Stimulated activated CD4-positive, alpha-beta T cell treated with anti-CD3 and anti-CD28 coated beads, Interleukin-1b, Interleukin-23, amount 100 ng/mL, for 48 hours (primary cell): ENCODE measurements at places on chromosomes 5 and 9.

GRCh38 chr9:38062498-38063362, 6.3 kb downstream of the SHB start:
- DNase-seq, result no peak

DNA sequence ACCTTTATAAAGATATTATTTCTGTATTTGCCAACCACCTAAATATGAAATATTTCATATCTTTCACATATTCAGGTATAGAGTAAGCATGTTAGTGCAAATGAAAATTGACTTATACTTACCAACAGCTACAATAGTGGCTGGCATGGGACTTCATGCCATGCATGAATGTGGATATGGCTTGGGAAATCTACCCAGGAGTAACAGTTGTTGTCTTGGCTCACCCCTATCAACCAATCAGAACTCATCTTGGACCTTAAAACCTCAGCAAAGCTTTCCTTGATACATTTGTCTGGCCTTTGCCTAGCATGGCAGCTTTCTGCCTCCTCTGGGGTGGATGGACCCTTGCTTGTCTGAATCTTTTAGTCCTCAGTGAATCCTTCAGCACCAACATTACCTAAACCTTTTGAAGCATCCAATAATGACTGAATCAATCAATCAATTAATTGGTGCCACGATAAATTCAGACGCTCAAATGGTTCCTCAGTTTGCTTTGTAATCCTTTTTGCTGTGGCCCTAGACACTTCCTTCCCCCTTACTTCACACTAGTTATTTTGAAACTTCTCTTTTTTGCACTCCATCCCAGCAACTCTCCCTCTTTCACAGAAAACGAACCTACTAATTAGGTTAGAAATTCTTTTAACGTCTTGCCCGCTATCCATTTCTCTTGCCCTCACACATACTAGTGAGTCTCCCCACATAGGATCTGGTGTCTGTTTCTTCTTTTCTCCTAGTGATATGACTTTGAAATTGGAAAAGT, 132.3 kb upstream of the ZNF608 start:
- no peak for DNase-seq

GRCh38 chr5:176436656-176437055, 11.5 kb upstream of the FAF2 start:
- DNase-seq, result no peak

DNA sequence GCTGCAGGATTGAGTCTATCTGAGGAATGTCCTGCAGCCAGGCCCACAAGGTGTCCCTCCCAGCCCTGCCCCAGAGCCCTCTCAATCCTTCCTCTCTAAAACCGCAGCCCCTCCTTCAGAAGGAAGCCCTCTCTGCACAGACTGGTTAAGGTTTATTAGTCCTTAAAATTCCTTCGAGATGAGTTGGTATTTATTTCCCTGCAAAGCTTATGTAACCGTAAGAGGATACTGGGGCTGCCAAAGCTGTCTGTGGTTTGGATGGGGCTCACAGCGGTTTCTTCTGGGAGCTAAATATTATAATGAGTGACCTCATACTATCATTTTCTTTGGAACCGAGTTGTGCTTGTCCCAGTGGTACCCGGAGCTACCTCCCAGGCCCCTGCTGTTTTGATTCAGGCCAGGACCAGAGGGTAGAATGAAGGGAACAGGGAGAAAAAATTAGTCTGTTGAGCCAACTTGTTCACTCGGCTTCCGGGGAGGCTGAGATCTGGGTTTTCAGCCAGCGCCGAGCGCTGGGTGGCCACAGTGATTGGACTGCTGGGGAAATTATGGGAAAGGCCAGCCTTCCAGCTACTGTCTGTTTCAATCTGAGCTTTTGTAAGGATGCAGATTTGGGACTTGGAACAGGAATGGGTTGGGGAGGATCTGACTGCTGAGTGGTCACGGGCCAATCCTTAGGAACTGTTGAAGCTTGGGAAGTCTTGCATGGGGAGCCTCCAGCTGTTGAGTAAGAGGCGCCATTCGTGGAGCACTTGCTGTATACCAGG, 107.5 kb downstream of the NDFIP1 start:
- no peak for DNase-seq

- no peak for DNase-seq
Measured at GRCh38 chr5:119356612-119357188, 881 bp downstream of the TNFAIP8 start.

DNA sequence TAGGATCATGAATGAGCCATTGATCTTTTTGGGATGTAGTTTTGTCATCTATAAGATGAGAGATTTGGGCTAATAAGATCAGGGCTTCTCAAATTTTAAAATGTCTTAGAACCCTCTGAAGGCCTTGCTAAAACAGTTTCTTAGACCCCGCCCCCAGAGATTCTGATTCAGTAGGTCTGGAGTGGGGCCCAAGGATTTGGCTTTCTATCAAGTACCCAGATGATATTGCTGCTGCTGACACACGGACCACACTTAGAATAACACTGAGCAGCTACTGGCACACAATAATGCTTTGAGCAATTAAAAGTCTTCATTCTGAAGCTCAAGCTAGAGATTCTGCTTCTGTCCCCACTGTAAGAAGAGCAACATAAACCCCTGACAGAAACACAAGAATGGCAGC, 216.7 kb downstream of the SMARCA2 start:
- DNase-seq, result no peak

DNA sequence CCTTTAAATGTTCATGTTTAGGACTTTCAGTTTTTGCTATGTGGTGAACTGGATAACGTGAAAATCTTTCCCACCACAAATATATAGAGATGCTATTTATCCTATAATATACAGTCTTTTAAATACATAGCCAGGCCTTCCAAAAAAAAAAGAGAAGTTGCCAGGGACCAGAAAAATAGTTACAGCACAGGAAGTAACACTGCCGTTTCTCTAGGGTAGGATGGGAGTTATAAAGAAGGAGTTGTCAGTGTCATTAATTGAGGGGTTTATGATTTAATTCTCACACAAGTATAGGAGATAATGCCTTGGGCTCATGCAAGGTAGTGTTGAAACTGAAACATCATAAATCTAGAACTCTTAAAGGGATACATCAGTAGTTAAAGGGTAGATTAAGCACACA, 83.9 kb downstream of the LRRC70 start:
- DNase-seq, result no peak

- no peak for DNase-seq
Measured at GRCh38 chr5:168851902-168852321, 272.7 kb upstream of the PANK3 start.

GRCh38 chr5:94540856-94541494, 77.4 kb downstream of the KIAA0825 start:
- no peak for DNase-seq

- DNase-seq, result no peak
Measured at GRCh38 chr5:79837761-79838551, 148.3 kb downstream of the CMYA5 start.

GRCh38 chr9:90815183-90815943, 13.7 kb downstream of the SYK start:
- no peak for DNase-seq

- no peak for DNase-seq
Measured at GRCh38 chr5:149675610-149676201, 54.4 kb upstream of the PPARGC1B start.

DNA sequence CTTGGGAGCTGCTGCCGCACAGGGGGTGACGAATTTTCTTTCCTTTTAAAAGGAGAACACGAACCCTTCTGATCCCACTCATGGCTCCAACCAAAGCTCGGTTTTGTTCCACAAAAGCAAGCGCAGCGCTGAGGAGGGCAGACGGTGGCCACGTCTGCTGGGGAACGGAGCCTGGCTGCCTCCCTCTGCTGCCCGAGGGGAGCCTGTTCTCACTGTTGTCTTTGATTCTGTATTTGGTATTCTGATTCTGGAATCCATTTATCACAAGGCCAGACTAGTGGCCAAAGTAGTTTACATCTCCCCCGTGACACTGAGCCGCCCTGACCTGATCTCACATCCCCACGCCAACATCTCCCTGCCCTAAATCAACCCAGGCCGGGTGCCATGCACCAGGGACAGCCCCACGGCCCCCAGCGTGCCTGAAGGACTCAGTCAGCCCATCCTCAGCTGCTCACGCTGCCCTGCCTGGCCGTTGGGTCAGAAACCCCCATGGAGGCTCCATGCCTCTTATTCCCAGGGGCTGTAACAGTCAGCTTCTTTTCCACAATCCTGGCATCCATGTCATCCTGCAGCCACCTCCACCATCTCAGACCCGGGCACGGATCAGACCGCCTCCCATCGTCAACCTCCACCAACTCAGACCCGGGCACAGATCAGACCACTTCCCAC, 6.7 kb upstream of the NSMF start:
- no peak for DNase-seq

GRCh38 chr9:114317665-114318357, 5.1 kb upstream of the ORM1 start:
- no peak for DNase-seq

- DNase-seq, result no peak
Measured at GRCh38 chr9:85942913-85943709, 2.2 kb downstream of the NAA35 start.

GRCh38 chr5:151128817-151129216, 28.8 kb downstream of the ANXA6 start:
- no peak for DNase-seq

GRCh38 chr5:67619235-67619634, 422.6 kb upstream of the CD180 start:
- DNase-seq, result no peak

DNA sequence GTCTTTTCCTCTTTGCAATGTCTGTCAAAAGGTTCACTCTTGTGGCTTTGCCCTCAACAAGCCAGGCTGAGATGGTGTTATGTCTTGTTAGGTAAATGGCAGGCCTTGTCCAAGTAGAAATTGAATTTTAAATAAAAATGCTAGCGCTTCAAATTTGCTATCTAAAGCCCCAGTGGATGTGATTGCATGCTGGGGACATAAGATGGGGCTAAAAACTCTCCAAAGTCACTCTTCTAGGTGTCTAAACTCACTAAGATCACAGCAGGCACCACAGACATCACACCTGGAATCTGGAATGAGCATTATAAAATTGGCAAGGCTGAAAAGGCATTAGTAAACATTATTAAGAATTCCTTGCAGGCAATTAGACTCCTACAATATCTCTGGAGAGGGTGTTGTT, 262.7 kb upstream of the CLINT1 start:
- no peak for DNase-seq

GRCh38 chr5:150614661-150615060, 25.8 kb upstream of the SYNPO start:
- no peak for DNase-seq

DNA sequence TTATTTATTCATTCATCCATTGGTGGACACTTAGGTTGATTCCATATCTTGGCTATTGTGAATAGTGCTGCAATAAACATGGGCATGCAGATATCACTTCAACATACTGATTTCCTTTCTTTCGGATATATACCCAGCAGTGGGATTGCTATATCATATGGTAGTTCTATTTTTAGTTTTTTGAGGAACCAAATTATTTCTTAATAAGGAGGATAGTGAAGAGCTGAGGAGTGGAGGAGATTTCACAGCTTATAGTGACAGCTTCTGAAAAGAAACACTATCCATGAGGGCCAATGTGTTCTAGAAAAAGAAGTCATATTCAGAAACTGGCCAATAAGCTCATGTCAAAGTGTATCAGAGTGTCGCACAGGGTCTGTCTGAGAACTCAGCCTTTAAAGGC, 183.3 kb downstream of the SEC61B start:
- DNase-seq, result no peak

- no peak for DNase-seq
Measured at GRCh38 chr9:92480986-92481633, 1.2 kb downstream of the ASPN start.

- DNase-seq, result no peak
Measured at GRCh38 chr5:116650544-116650943, 75.9 kb upstream of the SEMA6A start.

DNA sequence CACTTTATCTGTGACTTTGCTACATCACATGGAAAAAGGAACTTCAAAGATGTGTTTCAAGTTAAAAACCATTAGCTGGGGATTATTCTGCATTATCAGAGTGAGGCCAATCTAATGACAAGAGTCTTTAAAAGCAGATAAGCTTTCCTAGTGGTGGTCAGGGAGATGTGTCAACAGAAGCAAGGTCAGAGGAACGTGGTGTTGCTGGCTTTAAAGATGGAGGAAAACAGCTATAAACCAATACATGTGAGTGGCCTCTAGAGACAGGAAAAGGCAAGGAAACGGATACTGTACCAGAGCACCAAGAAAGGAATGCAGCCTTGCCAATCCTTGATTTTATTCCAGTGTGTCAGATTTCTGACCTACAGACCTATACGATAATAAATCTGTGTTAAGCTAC, 204.2 kb downstream of the TAF11L14 start:
- DNase-seq, result no peak

GRCh38 chr5:106303911-106304310, 1366.8 kb downstream of the EFNA5 start:
- DNase-seq, result no peak

DNA sequence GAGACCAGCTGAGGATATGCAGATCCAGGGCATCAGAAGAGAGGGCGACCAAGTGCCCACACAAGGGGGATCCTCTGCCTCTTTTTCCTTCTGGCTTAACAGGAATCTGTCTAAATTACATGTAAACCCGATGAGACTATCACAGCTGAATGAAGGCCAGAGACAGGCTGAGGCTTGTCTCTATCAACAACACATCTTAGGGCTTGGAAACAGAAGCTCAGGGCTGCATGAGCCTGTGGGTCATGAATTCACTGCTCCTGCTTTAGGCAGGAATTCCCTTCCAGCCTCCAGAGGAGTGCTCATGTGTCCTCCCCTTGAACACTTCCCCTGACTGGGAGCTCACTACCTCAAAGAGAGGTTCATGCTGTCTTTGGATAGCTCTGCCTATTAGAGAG, 106.1 kb upstream of the PHYKPL start:
- DNase-seq, result no peak
